Aortic smooth muscle cell (primary cell): ENCODE measurements at places on chromosomes 4 and X. TPM values are rescaled to one million over a fixed set of nuclear protein-coding genes. Genes with fewer than 3 reads are reported as not detected.

ADH1B gene
- total RNA-seq = 3,268 and 4,233 TPM in 2 replicates

CENPVL1 gene
- not detected in 2 replicates for total RNA-seq

LONRF3 gene
- total RNA-seq = 0.62 and 1.3 TPM in 2 replicates

MAP7D2 gene
- 0.26 TPM in 1 of 2 replicates, not detected in the other for total RNA-seq

CFAP299 gene
- total RNA-seq = 5.9 and 15.2 TPM in 2 replicates

GPRIN3 gene
- 0.19 and 0.53 TPM in 2 replicates for total RNA-seq

IL21 gene
- not detected in 2 replicates for total RNA-seq

FGFBP2 gene
- total RNA-seq = not detected in 2 replicates

SOWAHB gene
- total RNA-seq = under 0.01 TPM in 1 of 2 replicates, not detected in the other

BGN gene
- total RNA-seq = 56.3 and 168 TPM in 2 replicates

YIPF7 gene
- 0.12 TPM in 1 of 2 replicates, not detected in the other for total RNA-seq

MAOB gene
- total RNA-seq = 0.13 and 0.19 TPM in 2 replicates

TACR3 gene
- not detected in 2 replicates for total RNA-seq
